ENCODE measurements at places on chromosomes 3 and 15. TPM values are rescaled to one million over a fixed set of nuclear protein-coding genes. Genes with fewer than 3 reads are reported as not detected.

The DHFR2 gene
- 4.4 TPM for total RNA-seq

The HACD3 gene
- 94.8 TPM for total RNA-seq

The CLEC3B gene
- 29.6 TPM for total RNA-seq

The SCG5 gene
- 29.6 TPM for total RNA-seq

The SLC12A1 gene
- total RNA-seq, result not detected

The CCR8 gene
- total RNA-seq, result not detected

The SLC51A gene
- not detected for total RNA-seq

The PLCH1 gene
- total RNA-seq, result 0.03 TPM

The CSPG5 gene
- 0.26 TPM for total RNA-seq

The LDHAL6B gene
- not detected for total RNA-seq

The CACNA2D2 gene
- 0.07 TPM for total RNA-seq

The PLCB2 gene
- 0.43 TPM for total RNA-seq

The STRA6 gene
- total RNA-seq, result 0.59 TPM

The GOLGA8H gene
- 0.30 TPM for total RNA-seq

The EPHA3 gene
- 6.7 TPM for total RNA-seq

The TIGIT gene
- not detected for total RNA-seq

The TMCO5A gene
- not detected for total RNA-seq

The SCAMP2 gene
- 28.7 TPM for total RNA-seq

The SNRPA1 gene
- total RNA-seq, result 10.6 TPM

The HDC gene
- not detected for total RNA-seq

The AADACL2 gene
- not detected for total RNA-seq

The LRCH3 gene
- 104 TPM for total RNA-seq

The POC1A gene
- 7.4 TPM for total RNA-seq

The MAPKAPK3 gene
- total RNA-seq, result 58.5 TPM

The PIGB gene
- total RNA-seq, result 7.9 TPM

The ITIH1 gene
- total RNA-seq, result 0.17 TPM

The HEXA gene
- total RNA-seq, result 144 TPM

The STAC gene
- total RNA-seq, result 23.2 TPM

The CHRM5 gene
- total RNA-seq, result not detected

The MOBP gene
- not detected for total RNA-seq

The PRR20G gene
- total RNA-seq, result not detected

The ST8SIA2 gene
- not detected for total RNA-seq

The DAZL gene
- not detected for total RNA-seq
